ENCODE measurements at places on chromosomes 4 and X.

DNA sequence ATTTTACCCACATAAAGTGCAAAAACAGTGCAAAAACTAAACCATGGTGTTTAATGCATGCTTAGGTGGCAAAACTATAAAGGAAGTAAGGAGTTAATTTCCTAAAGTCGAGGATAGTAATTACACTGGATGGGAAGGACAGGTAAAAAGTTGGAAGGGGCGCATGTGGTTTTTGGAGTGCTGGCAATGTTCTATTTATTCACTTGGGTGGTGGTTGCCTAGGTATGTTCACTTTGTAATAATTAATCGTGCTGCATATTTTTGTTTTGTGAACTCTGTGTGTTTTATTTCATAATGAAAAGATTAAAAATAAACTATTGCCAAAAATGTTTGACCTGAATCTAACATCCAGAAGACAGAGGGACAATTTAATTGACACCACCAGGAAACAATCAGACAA, 32.1 kb upstream of the SMARCA5 start:
- DNase-seq, result no peak

DNA sequence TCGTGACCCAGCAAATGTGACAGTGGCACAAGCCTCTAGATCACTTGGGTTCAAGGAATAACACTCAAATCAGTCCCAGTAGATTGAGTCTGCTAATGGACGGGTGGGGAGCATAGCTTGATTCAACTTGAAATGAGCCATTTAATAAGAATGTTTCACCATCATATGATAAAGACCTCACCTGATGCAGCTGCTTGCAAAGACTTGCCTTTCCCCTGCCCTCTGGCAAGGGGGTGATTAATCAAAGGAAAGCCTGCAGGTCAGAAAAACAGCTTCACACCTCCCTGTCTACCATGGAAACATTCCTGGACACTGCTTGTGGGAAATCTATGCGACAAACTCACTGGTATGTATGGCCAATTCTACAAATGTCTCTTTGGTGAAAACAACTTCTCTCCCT, 54.5 kb downstream of the CD99L2 start:
- DNase-seq, result no peak

GRCh38 chrX:107447642-107448041, 1.8 kb upstream of the FRMPD3 start:
- no peak for DNase-seq

DNA sequence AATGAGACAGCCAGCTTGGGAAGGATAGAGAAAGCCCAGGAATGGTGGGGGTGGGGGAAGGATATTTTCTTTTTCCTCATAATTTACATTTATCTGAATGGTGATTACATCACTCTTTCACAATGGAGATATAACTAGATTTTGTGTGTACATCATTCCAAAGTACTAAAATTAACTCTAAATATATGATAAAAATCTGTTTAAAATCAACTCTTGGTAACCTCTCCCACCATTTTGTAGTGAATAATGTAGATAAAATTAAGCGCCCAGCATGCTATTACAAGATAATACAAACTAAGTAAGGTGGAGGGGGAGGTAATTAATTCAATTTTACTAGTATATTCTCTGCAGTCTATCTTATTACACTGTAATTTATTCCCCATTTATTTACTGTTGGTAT, 78.9 kb downstream of the NCAPG start:
- no peak for DNase-seq

GRCh38 chr4:145619639-145619996, 433 bp downstream of the MMAA start:
- no peak for DNase-seq

- no peak for DNase-seq
Observed at GRCh38 chr4:180219080-180219479, 2024.1 kb upstream of the TENM3 start.

DNA sequence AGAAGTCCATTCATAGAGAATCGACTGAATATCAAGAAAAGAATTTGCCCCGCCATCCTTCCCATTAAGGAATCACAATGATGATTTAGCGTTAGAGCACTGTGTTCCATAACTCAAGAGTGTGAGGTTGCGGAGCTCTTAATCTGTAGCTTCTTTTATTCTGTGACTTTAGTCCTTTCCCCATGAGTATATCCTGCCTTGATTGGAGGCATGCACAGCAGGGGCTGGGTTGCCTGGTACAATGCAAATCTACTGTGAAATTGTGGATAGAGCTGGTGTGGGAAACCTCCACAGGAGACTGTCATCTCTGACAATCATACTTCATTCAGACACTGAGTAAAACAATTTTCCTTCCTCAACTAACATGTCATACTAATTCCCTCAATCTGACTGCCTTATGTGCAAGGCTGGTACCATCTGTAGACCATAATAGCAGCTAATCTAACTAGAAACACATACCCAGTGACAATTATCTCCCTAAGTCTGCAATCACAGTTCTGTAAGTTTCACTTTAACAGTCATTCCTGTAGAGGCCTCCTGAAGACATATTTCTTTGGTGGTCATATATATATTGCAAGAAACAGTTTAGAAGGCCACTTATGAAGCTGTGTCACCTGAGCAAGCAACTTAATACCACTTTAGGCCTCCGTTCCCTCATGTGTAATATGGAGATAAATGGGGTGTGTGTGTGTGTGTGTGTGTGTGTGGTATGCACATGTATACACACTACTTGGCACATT, 355.2 kb upstream of the FAM241A start:
- no peak for DNase-seq

DNA sequence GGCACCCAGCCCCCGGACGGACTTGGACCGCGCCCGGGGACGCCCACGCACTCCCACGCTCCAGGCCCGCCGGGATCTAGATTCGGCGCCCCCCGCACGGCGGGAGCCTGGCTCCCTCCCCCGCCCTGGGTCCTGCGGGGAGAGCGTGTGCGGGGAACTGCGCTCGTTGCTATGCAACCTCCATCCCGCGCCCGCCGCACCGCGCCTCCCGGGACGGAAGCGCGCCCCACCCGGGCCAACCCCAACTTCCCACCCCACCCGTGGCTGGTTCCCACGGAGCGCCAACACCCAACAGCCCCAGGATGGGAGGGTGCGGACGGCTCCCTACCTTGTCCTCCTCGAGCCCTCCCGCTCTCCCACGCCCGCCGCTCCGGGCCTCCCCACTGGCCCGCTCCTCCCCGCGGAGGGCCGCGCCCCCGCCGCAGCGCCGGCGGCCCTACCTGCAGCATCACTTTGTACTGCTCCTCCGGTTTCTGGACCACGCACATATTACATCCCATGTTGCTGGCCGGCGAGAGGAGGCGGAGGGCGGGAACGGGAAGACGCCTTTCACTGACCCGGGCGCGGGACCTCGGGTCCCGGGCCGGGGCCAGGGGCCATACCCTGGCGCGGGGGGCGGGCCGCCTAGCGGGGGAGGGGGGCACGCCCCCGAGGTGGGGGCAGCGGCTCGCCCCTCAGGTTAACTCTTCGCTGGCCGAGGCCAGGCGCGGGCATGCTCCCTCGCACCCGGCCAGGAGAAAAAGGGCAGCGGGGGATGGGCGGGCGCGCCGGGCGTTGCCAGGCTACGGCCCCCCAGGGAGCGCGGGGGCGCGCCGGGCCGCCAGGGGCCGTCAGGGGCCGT, at the start of gene PDZD4:
TSS of gene PDZD4 (minus strand) at position 746 of the 841 bp plus-strand sequence. CDS start at position 500, 246 bp downstream.
- peak; percentile 28 for DNase-seq

GRCh38 chrX:18545771-18546170, 120.4 kb downstream of the CDKL5 start:
- no peak for DNase-seq

DNA sequence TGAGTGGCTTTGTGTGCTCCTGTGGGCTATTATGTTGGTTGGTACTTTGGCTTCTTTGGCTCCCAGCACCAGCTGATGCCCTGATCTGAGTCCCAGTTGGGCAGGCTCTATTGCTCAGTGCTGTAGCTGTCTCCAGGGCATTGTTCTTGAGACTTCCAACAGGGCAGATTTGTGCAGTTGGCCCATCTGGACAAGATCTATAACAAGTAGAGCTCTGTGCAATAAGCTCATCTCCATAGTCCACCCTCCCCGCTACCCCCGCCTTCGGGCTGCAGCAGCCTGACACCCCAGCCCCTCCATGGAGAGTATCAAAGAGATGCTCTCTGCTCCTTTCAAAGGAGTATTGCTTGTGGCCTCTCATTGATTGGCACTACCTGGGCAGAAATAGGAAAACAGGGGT, 5.8 kb upstream of the TMEM31 start:
- no peak for DNase-seq

DNA sequence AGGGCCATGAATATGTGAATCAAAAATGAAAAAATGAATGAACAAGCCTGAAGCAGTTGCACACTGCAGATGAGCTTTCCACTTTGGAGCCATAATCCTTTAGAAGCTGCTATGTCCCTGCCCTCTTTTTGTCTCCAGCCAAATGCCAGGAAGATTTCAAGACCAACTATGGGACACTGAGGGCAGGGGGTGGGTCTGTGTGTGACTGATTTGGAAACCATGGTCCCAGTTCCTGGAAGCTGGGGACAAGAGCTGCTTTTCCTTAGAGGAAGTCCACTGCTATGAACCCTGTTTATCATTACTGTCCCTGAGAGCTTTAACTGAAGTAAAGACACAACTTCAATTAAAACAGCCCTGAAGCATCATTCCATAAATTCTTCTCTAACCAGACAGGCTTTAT, 153.9 kb upstream of the GPC4 start:
- no peak for DNase-seq

GRCh38 chr4:24973404-24973746, 57.4 kb downstream of the LGI2 start:
- DNase-seq, result no peak

GRCh38 chr4:55363691-55364351, 17.8 kb downstream of the SRD5A3 start:
- DNase-seq, result no peak

DNA sequence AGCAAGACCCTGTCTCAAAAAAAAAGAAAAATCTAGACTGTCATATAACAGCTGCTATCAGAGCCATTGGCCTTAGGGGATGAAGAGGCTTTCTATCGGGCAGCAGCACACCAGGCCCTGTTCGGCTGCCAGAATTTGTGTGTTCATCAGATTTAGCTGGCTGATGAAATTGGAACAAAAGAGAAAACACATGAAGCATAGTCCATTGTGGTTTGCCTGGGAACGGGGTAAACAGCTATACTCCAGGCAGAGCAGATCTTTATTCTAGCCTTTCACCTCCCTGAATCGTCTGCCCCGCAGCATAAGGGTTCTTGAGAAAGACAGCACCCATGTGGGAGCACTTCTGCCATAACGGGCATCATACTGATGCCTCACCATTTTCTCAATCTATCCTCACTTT, 11.6 kb downstream of the TKTL1 start:
- no peak for DNase-seq

- no peak for DNase-seq
Observed at GRCh38 chr4:36872679-36873078, 371.9 kb upstream of the NWD2 start.

- no peak for DNase-seq
Observed at GRCh38 chr4:40731361-40731760, 18.4 kb upstream of the NSUN7 start.

- no peak for DNase-seq
Observed at GRCh38 chr4:36011381-36011780, 232.9 kb downstream of the ARAP2 start.

DNA sequence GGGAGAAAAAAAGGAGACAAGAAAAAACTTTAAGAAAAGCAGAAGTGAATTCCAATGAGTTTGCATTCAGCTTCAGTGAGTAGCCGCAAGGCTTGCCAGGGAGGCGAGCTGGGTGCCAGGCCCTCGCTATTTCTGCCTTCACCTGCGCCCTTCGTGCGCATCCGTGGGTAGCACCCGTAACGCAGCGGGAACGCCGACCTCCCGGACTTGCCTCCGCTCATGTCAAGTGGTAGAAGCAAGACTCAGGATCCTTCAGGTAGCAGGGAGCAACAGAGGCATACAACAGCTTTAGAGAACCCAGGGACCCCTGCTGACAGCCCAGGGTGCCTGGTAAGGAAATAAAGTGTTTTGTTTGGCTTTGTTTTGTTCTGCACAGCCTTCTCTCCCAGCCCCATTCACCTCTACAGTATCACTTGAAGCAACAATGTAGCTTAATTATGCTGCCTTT, 140.0 kb upstream of the BCOR start:
- DNase-seq, result no peak

DNA sequence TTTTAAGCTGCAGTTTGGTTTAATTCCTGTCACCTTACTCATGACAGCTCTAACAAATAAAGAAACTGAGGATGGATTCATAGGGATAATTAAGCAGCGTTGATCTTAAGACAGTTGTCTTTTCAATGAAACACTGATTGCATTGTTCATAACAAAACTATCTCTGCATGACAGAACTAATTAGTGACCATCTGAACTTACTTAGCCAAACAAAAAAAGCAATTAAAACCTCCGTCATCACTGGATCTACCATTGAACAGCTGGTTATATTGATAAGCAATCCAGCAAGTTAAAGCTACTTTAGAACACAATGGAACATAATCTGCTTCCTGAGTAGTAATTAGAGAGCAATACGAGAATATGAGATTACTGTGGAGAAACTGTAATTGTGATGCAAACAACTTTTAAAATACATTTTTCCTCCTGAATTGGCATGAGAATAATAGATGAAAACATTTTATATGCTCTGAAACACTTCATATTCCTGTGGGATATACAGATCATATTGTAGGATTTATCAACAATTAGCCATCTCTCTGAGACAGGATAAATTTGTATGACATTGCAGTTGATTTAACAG, 2576.8 kb downstream of the PCDH7 start:
- DNase-seq, result no peak

DNA sequence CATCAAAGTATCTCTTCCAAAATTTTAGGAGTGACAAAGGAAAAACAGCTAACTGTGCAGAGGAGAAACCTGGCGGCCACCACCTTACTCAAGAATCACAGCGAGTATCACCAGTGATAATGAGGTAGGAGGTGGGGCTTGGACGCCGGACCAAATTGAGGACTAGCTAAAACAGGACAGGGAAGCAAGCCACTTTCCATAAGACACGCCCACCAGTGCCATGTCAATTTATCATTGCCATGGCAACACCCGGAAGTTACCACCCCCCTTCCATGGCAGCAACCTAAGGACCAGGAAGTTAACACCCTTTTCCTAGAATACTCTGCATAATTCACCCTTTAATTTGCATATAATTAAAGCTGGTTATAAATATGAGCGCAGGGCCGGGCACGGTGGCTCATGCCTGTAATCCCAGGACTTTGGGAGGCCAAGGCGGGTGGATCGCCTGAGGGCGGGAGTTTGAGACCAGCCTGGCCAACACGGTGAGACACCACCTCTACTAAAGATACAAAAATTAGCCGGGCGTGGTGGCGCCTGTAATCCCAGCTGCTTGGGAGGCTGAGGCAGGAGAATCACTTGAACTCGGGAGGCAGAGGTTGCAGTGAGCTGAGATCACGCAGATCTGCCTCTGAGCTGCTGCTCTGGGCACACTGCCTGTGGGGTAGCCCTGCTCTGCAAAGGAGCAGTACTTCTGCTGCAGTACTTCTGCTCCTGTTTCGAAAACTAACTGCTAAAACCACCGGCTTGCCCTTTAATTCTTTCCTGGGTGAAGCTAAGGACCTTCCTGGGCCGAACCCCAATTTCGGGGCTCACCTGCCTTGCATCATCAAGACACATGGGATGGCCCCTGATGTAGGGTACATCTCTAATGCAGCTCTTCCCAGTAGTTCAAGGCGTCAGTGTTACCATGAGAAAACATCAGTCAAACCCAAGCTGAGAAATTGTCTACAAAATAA, 116.7 kb downstream of the HMX1 start:
- DNase-seq, result no peak
